ENCODE measurements at places on chromosomes 16 and 17.

DNA sequence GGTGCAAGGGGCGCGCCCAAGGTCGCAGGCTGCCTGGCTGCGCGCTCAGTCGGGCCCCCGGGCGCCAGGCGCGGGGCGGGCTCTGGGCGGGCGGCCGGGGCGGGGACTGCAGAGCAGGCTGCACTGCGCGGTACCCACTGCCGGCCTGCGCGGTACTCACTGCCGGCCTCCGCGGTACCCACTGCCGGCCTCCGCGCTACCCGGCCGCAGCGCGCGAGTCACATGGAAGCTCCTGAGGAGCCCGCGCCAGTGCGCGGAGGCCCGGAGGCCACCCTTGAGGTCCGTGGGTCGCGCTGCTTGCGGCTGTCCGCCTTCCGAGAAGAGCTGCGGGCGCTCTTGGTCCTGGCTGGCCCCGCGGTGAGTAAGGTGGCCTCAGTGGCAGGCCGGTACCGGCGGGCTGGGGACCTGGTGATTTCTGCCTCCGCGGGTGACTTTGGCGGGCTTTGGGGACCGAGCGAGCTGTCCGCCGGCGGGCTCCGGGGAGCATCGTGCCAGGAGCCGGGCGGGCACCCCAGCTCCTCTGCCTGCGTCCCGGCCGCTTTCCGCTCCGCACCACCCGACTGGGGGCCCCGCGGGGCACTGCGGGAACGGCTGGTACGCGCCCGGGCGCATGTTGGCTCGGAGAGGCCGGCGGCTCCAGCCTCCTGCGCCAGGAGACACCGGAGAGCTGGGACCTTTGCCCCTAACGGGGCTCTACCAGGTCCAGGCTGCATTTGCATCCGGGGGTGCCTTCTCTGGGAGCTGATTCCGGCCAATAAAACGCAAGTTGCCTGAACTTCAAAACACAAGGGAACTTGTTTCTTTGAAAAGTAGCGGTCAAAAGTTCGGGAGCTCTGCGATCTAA lies at the start of gene SLC47A1:
SLC47A1 (plus strand) TSS at position 137 of the 844 bp plus-strand sequence; CDS start at position 223, 86 bp downstream.
- no peak for DNase-seq

DNA sequence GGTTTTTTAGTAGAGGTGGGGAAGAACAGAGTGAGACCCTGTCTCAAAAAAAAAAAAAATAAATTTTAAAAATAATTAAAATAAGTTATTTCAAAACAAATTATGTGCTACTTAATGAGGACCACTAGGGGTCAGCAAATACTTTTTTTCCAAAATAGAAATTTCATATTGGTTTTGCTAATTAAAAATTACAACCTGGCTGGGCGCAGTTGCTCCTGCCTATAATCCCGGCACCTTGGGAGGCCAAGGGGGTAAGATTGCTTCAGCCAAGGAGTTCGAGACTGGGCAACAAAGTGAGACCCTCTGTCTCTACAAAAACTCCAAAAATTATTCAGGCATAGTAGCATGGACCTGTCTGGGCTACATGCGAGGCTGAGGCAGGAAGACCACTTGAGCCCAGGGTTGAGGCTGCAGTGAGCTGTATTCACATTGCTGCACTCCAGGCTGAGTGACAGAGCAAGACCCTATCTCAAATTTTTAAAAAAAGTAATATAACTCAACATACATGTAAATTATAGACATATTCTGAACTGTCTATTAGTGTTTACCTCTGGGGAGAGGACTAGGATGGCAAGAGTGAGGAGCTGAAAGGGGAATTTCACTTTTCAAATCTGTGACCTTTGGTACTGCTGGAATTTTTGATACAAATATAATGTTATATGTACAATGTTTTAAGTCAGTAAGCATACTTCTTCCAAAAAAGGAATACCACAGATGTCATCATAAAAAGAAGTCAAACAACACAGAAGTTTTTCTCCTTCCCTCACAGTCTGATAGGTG lies 8.1 kb downstream of the MEIOB start:
- DNase-seq: peak; percentile 18

- DNase-seq: no peak
Observed at GRCh38 chr17:70089513-70090148, 14.6 kb downstream of the KCNJ16 start.

DNA sequence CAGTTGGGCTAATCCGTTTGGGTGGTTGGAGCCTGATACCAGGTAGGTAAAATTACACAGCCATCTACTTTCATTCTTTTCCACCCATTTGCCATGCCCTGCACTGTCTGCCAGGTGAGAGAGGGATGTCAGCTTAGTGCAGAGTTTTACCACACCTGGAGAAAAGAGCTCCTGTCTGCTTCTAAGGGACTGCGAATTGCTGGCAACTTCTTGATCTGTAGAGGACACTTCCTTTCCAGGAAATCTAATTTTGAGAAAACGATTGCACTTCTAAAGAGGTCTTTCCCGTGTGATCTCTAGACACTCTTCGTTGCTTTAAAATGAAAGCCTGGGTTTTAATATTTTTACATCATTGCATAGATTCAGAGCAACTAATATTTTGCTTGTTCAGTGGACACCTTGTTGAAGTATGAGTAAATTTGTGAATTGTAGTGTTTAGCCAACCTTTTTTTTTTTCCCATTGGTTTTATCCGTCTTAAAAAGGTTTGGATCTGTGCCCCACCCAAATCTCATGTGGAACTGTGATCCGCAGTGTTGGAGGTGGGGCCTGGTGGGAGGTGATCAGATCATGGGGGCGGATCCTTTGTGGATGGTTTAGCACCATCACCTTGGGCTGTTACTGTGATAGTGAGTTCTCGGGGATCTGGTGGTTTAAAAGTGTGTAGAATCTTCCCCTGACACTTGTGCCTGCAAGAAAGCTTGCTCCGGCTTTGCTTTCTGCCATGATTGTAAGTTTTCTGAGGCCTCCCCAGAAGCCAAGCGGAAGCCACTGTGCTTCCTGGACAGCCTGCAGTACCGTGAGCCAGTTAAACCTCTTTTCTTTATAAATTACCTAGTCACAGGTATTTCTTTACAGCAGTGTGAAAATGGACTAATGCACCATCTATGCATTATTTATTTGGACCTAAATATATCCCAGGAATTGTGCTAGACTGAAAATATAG lies 104.6 kb downstream of the PRKCA start:
- no peak for DNase-seq

DNA sequence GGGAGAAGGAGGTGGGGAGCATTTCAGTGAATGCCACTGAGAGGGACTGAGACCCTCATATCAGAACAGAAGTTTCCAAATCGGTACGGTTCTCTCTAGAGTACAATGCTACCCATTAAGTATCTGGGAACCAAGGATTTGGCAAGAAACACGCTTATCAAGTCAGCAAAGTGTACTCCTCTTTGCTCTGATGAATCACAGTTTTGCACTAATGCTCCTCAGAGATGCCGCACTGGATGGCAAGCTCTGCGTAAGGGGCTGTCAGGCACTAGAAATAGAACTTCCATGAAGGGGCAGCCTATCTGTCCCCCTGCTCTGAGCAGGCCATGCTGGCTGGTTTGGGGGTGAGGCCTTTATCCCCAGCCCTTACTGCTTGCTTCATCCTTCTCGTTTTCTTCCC lies 4.8 kb upstream of the ABCC12 start:
- no peak for DNase-seq

GRCh38 chr16:15885560-15886001 lies 2.8 kb downstream of the CEP20 start:
- DNase-seq: no peak

GRCh38 chr16:66899945-66900710 lies 18.6 kb downstream of the CDH16 start:
- DNase-seq: no peak

DNA sequence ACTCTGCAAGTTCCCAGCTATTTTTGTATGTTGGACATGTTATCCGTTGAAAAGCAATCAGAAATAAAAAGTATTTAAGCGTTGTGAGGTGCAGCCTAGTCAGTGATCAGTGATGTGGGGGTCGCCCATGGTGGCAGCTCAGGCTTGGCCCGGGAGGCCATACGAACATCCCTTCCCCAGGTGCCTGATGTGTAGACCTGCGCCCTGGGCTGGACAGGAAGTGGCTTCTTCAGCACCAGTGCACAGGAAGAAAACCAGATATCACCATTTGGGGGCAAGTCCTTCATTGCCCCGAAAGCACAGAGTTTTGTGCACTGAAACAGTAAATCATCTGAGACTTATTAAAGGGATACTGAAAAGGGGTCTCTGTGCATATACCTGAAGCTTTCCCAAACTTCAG lies 98.9 kb downstream of the SOCS1 start:
- DNase-seq: no peak

DNA sequence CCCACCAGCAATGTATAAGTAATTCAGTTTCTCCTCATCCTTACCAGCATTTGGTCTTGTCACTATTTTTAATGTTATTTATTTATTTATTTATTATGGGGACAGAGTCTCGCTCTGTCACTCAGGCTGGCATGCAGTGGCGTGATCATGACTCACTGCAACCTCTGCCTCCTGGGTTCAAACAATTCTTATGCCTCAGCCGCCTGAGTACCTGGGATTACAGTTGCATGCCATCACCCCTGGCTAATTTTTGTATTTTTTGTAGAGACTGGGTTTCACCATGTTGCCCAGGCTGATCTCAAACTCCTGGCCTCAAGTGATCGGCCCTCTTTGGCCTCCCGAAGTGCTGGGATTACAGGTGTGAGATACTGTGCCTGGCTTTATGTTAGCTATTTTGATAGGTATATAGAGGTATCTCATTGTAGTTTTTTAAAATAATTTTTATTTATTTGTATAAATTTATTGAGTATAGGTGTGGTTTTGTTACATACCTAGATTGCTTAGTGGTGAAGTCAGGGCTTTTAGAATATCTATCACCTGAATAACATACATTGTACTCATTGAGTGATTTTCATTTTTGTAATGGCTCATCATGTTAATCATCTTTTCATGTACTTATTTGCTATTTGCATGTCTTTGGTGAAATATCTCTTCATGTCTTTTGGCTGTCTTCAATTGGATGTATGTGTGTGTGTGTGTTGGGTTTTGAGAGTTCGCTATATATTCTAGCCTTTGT lies 53.3 kb downstream of the TANC2 start:
- DNase-seq: no peak

DNA sequence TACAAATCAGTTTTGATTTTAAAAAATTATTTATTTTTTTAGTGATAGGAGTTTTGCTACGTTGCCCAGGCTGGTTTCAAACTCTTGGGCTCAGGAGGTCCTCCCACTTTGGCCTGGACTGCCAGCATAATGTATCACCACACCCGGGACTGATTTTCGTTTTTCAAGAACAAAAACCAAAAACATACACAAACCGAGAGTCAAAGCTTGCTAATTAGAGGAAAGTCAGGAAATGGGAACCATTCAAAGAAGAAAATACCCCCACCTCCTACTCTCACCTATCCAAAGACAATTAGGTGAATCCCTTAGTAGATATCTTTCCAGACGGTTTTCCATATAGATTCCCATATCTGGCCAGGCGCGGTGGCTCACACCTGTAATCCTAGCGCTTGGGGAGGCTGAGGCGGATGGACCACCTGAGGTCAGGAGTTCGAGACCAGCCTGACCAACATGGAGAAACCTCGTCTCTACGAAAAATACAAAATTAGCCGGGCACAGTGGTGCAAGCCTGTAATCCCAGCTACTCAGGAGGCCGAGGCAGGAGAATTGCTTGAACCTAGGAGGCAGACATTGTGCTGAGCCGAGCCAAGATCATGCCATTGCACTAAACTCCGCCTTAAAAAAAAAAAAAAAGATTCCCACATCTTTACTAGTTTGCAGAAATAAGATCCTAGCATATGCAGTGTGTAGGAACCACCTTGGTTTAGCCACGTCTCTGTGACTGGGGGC lies 883 bp upstream of the SPN start:
- DNase-seq: no peak

- no peak for DNase-seq
Observed at GRCh38 chr17:1591474-1592090, 29.0 kb upstream of the PITPNA start.

DNA sequence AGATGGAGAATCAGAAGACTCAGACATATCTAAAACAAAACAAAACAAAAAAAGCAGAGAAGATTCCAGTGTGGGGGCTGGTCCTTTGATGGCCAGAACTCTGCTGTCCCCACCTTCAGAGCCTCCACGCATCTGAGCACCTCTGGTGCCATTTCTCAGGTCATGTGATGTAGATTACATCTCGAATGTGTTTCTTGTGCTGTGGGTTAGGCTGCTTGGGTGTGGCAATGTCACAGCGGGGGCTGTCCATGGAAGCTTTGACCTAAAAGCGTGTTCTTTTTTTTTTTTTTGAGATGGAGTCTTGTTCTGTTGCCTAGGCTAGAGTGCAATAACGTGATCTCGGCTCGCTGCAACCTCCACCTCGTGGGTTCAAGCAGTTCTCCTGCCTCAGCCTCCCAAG lies 51.2 kb downstream of the PLD6 start:
- no peak for DNase-seq

DNA sequence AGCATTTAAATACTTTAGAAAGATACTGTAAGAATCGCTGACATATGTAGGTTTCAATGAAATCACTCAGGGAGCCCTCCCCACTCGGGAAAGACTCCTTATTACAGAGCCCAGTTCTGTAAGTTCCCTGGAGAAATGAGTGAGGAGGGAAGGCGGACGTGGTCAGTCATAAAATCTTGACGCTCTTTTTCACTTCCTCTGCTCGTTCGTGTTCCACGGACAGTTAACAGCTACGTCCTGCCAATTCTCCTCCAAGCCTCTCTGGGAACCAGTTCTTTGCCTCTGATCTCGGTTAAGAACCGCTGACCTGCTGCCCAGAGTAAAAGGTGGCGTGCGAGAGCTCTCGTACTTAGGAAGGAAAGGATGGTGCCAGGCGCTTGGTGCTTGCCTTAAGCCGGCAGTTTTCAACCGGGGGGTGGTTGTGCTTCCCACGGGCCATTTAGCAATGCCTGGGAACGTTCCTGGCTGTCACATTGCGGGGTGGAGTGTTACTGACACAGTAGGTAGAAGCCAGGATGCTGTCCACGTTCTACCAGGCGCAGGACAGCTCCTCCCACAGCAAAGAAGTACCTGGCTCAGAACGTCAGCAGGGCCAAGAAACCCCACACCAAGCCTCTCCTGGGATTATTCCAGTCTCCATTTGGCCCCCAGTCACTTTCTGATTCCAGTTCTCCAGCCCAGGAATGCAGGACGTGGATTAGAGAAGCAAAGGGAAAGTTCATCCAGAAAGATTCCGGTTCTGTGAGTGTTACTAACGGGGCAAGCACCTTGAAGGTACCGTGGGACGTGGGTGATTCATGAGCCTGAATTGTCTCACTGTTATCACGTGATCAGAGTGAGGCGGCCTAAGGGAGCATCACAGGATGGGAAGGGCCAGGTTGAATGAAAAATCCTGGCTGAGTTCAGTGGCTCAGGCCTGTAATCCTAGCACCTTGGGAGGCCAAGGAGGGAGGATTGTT lies 87.7 kb downstream of the MRM3 start:
- DNase-seq: no peak

DNA sequence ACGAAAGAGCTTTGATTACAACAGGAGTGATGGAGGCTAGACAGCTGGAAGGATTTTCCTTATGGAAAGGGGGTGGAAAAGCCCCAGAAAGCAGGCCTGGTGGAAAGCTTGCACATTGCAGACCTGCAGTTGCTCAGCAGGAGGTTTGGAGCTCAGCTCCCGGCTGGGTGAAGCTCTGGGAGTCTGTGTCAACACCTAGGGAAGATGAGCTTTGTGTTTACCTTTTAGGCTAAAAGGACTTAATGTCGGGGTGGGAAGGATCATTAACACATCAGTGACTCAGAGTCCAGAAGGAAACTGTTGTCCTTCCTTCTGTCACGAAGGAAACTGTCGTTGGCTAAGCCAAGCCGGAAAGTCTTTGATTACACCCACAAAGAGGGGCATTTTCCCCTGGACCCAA lies 48.2 kb downstream of the RAP1GAP2 start:
- no peak for DNase-seq

- no peak for DNase-seq
Observed at GRCh38 chr17:78301821-78302213, 58.1 kb downstream of the SOCS3 start.

GRCh38 chr17:70230850-70231640 lies 61.7 kb downstream of the KCNJ2 start:
- DNase-seq: no peak

GRCh38 chr16:70467113-70467512 lies 12.7 kb downstream of the FCSK start:
- no peak for DNase-seq

All from midbrain (tissue), 1 donor.